NCI-H2107 (cell line): ENCODE measurements at places on chromosomes 1 and 21.

- DNase-seq = no peak
Measured at GRCh38 chr1:91850708-91851107, 35.2 kb downstream of the TGFBR3 start.

DNA sequence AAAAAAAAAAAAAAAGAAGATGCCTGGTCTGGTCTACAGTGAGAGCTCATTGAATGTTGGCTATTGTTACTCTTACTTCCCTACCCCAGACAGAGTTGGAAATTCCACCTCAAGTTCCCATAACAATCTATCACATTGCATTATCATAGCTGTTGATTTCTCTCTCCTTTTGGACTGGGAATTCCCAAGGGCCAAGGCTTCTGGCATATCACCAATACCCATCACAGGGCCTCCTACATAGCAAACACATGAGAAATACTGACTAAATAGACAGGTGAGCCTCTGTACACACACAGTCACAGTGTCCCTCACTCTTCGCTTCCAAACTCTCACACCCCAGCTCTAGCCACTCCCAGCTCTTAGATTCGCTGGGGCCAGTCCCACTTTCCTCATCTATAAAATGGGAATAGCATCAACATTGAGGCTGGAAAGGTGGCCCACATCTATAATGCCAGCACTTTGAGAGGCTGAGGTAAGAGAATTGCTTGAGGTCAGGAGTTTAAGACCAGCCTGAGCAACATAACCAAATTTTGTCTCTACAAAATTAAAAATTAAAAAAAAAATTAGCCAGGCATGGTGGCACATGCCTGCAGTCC lies 6.4 kb downstream of the PTAFR start:
- no peak for DNase-seq

DNA sequence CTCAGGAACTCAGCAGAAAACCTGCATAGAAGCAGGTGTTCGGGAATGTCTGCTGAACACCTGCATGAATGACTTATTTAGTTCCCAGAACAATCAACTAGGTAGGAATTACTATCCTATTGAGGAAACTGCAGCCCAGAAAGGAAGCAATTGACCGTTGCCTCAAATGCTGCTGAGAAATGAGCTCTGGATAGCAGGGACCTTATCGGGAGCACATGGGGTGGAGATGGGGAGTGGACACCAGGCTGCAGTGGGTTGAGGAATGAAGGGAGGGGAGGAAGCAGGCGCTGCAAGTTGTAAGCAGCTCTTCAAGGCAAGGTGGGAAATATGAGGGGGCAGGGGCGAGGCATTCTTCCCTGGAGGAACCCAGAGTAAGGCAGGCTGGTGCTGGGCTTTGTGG lies 10.8 kb upstream of the CDCP2 start:
- no peak for DNase-seq

- DNase-seq = no peak
Measured at GRCh38 chr1:50898773-50899172, 61.3 kb downstream of the FAF1 start.

DNA sequence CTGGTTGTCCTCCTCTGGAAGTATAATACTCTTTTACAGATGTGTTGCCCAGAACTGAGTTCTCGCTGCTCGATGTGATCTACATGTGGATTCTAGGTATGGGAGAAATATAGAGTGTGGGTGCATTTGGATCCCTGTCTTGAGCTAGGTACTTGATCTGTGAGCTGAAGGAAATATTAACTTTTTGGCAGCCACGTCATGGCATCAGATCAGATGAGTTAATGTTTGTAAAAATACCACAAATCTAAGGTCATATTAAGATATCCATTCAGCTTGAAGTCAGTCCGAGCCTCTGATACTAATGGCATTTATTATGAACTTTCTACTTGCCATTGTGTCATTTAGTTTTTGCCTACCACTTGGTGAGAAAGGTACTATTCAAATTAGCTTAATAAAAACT lies 24.6 kb downstream of the MAPKAPK2 start:
- no peak for DNase-seq

- peak; percentile 58 for DNase-seq
Measured at GRCh38 chr1:236103646-236104218, 38.6 kb upstream of the GPR137B start.
